ENCODE measurements at places on chromosomes 1 and 21.

GRCh38 chr1:88650676-88651418, 33.2 kb upstream of the PKN2 start:
- DNase-seq, result no peak

DNA sequence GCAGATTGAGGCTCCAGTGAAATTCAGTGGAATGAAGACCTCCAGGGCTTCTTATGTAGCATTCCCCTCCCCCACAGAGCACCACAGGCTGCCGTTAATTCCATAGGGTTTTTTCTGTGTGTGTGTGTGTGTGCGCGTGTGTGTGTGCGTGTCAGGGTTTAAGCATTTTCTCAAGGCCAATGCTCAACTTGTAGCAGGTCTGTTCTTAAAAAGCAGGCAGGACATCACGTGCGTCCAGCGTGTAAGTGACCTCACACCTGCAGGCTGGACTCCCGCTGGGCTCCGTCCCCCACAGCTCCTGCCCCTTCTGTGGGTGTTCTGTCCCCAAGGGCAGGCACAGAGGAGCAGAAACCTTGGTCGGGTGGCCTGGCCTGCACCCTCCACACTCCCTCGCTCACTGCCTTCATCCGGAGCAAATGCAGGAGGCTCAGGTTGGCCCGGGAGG, 5.3 kb downstream of the PRDM16 start:
- DNase-seq, result no peak

DNA sequence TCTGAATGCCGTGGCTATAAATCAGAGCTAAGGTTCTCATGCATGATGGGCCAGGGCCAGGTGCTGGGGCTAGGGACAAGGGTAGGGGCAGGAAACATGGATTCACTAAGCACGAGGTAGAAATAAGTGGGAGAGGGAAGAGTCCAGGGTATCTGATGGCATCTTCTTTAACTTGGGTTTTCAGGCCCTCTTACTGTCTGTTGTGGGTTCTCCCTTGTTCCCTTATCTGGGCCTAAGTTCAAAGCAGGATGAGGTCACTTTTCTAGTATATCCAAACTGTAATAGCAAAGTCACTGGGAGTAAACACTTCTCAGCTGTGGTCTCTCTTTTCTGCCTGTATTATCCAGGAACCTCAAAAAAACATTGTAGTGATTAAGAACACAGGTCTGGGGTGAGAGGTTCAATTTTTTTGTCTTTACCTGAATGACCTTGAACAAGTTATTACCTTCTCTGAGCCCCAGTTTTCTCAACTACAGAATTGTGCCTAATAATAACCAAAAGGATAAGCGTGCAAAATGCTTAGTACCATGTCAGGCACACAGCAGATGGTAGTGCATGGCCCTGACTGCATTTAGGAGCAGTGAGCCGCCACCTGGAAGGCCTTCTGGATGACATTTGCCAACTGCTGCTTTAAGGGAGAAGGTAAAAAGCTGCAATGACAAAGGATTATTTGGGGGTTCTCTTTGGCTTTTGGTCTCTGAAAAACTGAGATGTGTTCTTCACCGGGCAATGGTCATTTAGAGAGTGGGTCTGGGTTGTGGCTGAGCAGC, 53.6 kb upstream of the A3GALT2 start:
- DNase-seq, result no peak

GRCh38 chr1:95703046-95703445, 469.0 kb downstream of the RWDD3 start:
- no peak for DNase-seq

DNA sequence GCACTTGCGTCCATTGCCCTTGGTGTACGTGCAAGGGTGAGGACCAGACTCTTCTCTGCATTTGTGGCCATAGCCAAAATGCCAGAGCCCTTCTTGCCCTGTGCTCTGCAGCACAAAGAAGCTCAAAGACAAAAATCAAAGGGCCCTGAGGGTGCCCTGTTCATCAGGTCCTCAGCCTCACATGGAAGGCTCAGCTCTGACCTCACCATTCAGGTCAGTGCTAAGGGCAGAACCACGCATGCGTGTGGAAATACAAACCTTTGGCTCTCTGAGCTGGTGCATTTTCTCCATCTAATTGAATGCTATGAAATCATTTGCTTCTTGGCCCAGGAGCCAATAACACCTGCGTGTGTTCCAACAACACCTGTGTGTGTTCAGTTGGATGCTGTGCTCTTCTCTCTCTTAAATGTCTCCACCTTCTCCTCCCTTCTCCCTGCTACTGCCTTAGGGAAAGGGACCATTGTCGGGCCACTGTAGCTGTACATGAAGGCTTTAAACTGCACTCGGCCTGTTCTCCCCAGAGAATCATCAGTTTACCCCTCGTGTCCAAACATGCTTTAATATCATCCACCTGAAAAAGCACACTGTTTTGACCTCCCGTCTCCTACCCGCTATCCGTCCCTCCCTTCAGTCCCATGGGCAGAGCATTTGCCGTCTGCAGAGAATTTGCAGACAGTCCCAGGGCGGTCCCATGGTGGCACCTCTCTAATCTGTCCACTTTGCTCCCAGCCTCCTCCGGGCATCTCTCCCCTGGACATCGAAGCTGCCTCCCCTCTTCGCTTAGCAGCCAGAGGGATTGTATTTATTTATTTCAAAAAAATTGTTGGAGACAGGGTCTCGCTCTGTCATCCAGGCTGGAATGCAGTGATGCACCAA, 60.6 kb downstream of the EVA1C start:
- DNase-seq, result no peak

- no peak for DNase-seq
Observed at GRCh38 chr21:37227071-37228002, 39.8 kb downstream of the VPS26C start.

DNA sequence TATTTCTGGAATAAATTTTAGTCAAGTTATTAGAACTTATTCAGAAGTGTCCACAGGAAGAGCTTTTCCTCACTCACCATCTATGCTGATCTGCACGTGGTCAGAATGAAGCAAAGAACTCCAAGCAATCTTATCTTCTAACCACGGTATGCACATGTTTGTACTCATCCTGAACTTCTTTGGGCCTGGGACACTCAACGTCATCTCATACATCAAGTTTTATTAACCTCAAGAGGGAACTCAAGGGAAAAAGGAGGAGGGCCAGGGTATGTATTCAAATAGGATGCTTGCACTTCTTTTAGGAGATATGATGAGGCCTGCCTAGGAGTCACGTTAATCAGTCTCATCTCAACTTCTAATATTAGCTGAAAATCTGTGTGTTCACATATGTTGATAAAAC, 142.5 kb downstream of the C1orf94 start:
- no peak for DNase-seq

GRCh38 chr1:6554907-6555778, at the start of gene TAS1R1:
TSS of gene TAS1R1 (plus strand) at chr1:6555307. CDS start at chr1:6555374, 67 bp downstream.
- peak; percentile 78 for DNase-seq

DNA sequence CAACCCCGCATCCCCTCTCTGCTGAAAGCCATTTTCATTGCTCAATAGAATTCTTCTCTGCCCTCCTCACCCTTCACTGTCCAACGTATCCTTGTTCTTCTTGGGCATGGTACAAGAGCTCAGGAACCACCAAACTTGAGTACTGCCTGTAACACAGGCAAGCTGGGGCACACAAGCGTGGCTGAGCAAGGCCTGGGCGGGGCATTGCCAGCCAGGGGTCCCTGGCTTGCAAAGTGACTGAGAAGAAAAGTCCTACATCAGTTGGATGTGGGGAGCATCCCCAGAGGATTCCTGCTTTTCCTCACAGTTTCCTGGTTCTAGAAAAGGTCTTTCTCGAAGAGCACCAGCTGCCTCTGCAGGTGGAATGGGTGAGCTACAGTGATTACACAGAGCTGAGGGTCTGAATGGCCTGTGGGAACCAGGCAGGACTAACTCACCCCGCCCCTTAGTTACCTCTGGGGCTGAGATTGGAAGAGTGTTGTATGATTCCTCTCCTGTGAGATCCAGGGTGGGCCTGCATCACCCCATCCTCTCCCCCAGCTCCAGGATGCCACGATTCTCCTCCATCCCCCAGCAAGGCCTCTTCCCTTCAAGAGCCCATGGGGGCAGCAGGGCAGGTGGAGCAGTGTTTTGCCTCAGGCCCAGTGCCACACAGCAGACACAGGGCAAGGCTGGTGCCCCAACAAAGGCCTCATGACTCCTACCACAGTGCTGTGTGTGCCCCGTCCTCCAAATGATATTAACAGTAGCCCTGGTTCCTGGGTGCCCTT, 121.9 kb downstream of the MATN1 start:
- peak; percentile 10 for DNase-seq

- DNase-seq, result no peak
Observed at GRCh38 chr1:223471566-223471965, 78.4 kb downstream of the CCDC185 start.

DNA sequence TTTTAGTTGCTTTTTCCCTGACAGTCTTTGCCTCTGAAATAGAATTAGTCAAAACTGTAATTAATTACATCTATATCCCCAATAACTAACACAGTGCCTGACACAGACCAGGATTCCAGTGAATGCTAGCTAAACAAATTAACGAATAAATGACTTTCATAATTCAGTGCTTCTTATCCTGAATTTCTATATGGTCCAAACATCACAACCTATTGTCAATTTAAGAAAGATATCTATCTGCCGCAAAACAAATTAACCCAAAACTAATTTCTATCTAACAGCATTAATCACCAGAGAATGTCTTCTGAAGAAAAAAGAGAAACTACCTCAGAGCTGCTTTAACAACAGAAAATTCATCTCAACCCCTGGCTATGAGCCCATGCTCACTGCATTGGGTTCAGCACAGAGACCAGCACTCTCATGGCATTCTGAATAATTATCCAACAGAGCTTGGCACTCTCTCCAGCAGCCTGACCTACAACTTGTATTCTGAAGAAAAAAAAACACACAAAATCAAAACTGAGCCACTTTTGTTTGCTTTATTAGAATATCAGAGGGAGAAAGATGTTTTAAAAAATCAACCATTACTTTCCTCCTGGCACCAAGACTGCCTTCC, 547.3 kb upstream of the BEND5 start:
- no peak for DNase-seq

- DNase-seq, result no peak
Observed at GRCh38 chr1:151944126-151944856, 35.0 kb upstream of the THEM4 start.

DNA sequence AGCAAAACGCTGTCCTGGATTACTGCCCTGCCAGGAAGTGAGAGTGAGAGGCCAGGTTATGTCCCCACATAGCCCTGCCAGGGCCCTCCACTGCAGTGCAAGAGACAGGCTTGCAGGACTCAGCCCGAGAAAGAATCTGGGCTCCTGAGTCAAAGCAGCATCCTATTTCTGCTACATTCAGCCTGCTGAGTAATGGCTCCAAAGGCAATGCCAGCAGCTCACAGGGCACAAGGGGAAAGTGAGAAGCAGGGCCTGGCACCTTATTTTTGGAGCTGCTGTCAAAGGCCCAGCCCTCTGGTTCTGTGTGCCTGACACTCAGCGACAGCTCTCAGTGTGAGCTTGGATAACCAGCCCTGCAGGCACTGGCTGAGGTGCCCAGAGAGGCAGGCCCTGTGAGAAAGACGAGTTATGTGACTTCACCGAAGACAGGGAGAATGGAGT, 83.9 kb downstream of the DTL start:
- no peak for DNase-seq

DNA sequence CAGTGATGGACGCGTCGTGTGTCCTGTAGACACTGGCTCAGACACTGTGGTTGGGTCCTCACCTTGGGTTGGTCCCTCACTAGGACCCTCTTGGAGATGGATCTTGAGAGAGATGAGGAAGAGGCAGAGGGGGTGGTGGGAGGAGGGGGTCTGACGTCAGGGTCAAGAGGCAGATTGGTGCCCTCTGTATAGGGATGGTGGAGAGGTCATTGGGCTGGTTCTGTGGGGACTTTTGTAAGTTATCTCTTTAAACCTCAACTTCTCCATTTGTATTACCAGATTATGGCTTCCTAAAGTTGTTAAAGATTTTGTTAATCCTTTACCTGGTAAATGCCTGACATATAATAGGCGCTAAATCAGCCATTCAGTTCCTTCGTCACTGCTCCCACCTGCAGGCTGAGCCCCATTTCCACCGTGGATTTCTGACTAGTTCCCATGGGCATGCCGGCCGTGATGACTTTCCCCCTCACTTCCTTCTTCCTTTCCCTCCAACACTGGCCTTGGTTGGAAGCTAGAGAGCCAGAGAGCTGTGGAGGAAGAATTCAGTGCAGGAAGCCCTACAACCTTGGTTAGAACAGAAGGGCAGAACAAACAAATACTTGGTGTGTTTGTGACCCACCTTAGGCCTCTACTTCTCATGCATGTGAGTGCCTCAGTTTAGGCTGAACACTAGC, 8.6 kb downstream of the H6PD start:
- no peak for DNase-seq

GRCh38 chr1:46288485-46289133, 14.8 kb downstream of the LRRC41 start:
- DNase-seq, result no peak

Data from femur (tissue), 1 donor.